Stimulated activated CD4-positive, alpha-beta T cell treated with anti-CD3 and anti-CD28 coated beads, Interleukin-1b, Interleukin-23, amount 100 ng/mL, for 24 hours (primary cell): ENCODE measurements at places on chromosomes 1 and 21.

DNA sequence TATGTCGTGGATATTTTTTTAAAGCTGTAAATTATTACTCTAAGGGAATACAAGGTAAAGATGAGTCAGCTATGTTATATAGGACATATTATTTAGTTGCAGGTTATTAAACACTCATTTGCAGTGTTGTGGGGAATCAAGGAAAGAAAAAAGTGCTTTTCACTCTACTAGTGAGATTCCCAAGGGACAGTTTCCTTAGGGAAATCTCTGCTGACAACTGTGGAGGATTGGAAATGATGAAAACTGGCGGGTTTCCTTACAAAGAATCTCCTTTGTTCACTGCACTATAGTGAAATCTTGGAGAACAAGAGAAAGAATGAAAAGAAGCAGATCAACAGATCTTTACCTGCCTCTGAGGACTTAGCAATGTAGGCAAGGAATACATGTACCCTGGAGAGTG, 24.5 kb upstream of the TRIM45 start:
- DNase-seq = no peak

GRCh38 chr21:41091616-41092015, 76.3 kb upstream of the BACE2 start:
- DNase-seq = no peak

DNA sequence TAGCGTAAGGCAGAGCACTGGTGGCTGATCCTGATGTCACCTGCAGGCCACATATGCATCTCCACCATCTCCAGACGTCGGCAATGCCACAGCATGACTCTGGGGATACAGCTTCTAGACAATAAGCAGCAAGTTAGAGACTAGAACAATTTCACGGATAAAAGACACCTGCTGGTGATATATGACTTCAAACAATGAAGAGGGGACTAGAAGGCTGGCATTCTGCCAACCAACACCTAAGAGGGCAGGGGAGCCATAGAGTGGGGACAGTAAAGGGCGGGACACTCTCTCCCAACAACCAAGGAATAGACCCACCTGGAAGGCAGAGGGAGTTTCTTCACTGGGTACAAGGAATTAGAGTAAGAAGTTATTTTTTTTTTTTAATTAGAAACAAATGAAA, 126.7 kb downstream of the SIM2 start:
- no peak for DNase-seq

DNA sequence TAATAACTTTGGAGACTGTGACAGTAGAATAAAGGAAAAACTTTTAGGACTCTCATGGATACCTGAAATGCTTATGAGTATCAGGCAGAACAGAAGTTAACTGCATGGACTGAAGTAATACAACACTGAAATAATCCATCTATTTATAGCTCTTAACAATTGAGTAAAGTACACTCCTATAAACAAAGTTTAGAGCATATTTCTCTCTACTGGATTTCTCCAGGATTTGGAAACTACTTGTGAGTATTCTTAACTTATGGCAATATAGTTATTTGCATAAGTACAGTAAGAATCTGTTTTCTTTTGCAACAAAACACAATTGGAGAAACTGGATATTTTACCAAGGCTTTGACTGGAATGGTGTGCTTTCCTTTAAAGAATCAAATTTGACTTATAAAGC, 9.9 kb upstream of the CD48 start:
- DNase-seq = no peak

GRCh38 chr1:93587354-93587753, 94.3 kb downstream of the BCAR3 start:
- DNase-seq = no peak
